ENCODE measurements at places on chromosomes 1 and 21.

GRCh38 chr1:36142121-36142520 lies 7.2 kb downstream of the TRAPPC3 start:
- DNase-seq, result no peak

DNA sequence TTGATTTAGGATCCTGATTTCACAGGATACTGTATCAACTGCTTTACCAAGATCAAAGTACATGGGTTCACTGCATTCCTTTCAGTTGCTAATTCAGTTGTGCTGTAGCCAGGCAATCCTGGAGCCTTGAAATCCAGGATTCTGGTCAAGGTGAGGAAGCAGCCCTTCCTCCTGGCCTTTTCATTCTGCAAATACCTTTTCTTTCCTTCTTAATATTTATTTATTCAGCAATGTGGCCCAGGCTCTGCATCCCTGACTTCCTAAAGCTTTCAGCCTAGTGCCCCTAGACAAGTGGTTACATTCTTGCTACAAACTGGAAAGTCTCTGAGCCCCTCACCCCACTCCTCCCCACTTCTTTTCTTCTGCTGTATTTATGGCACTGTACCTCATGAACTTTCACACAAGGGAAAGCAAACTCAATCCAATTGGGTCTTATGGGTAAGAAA lies 16.2 kb downstream of the LRRC8D start:
- DNase-seq, result peak; percentile 59

DNA sequence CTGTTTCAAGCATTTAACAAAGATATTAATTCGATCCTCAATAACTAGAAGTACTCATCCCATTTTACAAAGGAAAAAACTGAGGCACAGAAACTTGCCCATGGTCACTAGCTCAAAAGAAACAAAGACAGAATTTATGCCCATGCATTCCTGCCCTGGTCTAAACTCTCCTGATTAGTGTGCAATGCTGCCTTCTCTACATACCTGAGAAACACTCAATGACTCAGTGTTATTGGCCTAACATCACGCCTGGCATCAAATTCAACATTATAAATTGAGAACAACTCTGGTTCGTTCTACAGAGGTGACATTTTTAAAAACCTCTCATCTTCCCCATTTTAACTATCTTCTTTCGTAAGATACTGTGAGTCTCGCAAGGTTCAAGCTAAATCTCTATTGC lies 5.2 kb downstream of the APP start:
- DNase-seq, result no peak

DNA sequence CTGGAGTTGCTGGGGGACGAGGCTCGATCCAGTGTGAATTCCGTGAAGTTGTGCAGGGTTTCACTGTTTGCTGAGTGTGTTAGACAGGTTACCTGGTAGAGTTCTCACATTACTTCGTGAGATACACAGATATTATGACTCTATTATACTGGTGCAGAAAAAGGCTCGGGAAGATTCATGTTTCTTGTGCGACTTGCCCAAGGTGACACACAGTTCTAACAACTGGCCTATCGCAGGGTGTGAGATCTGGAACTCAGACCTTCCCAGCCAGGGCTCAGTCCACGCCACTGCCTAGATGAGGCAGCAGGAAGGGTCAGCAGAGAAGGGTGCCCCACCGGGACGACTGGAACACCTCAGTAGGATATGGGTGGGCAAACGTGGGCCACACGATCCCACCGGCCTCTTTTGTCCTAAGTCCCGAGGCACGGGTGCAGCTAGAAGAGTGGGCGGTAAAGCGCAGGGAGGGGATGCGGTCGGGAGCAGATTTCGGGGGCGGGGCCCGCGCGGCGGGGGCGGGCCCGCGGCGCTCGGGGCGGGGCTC lies 296 bp upstream of the RNPEP start:
- DNase-seq, result no peak

DNA sequence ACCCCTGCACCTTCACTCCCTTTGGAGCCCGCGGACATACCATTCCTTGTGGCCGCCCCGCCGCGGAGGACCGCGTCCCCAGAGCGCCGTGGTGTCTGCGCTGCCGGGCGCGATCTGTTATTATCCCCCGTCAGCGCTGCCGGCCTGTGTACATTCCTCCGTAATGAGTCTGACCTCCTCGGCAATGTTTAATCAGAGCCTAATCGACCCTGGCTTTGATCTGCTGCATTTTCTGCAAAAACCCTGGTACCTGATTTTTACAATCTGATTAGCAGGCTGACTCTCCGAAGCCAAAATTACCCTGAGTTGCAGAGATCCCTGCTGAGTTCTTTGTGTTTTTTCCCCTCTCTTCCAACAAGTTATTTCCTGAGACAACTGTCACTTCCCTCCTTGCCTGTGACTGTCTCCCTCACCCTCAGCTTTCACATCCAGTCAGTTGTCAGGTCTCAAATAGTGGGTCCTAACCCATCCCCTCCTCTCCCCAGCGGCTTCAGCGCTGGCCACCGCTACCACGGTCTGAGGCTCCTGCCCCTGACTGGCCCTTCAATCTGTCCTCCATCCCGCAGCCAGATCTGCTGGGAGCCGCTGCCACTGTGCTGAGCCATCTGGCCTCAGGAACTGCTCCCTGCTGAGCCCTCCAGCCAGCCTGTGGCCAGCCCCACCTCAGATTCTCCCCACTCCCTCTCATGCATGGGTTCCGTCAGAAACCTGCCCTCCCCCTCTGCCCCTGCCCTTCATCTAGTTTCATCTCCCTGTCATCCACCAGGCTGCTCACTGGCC lies 53.5 kb downstream of the GLIS1 start:
- DNase-seq, result peak; percentile 56

DNA sequence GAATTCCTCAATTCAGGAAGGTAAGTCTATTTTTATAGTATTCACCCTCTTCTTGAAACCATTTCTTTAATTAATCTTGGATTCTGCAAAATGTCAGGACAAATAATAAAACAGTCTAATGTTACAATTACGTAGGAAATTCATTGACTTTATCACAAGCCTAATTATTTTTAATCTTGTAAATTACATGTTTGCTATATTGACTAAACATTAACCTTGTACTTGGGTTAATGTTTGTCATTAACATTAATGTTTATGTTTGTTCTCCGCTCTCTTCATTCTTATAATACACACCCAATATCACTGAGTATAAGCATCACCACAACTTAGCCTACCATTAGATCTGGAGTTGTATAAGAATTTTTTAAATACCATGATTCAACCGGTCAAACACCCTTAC lies 2.8 kb downstream of the GCLM start:
- DNase-seq, result no peak

DNA sequence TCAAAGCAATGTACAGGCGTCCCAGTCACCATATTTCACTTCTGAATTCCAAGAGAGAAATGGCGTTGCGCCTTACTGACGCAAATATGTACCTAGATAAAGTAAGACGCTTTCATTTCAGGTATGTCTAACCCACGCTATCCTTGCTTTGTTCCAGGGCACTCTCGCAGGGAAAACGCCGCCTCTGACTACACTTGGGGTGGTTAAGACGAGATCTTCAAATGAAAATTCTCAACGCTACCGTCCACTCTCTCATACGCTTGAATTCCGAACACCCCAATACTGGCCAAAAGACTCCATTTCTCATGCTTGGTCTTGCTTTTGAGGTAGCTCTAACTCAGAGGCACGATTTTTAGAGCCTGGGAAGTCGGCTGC lies 736 bp upstream of the ZMPSTE24 start:
- no peak for DNase-seq

DNA sequence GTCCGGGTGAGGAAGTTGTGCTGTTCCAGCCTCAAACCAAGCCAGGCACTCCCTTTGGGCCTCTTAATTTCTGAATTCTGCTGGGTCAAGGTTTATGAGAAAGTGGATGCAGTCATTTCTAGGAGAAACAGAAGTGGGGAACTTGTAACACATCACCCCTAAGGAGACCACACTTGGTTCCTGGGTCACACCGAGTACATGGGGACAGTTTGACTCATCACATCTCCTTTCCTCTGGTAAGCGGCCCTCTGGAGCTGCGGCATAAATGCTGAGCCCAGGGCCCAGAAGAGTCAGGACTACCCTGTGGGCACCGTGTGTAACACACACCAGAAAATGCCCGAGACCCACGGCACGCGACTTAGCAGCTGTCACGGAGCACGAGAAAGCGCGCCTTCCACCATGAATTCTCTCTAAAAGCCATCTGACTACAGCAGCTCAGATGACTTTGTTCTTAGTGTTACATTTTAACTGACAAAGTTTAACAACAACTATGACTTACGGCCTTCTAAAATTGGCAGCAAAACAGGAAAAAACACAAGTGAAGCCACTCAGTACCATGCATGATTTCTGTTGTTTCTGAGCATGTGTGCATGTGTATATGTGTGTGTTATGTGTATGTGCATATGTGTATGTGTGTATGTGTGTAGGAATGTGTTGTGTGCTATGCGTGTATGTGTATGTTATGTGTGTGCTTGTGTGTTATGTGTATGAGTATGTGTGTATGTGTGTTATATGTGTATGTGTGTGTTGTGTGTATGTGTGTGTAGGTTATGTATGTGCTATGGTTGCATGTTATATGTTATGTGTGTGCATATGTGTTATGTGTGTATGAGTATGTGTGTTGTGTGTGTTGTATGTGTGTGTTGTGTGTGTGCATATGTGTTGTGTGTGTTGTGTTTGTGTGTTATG lies 50.8 kb downstream of the TOMM20 start:
- DNase-seq, result no peak
